ENCODE measurements at places on chromosomes 1 and 21.

DNA sequence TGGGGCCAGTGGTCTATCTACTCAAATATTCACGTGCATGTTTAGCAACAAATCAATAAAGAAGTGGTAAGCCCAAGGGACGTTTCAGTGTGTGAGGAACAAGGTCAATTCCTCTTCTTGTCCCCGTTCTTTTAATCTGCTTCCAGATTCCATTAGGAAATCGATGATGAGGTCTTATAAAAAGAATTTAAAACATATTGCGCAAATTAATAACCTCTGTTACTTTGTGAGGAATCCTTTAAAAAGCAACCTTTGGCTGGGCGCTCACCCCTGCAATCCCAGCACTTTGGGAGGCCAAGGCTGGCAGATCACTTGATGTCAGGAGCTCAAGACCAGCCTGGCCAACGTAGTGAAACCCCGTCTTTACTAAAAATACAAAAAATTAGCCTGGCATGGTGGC, 113.0 kb upstream of the TMPRSS2 start:
- DNase-seq: no peak

- DNase-seq: no peak
Measured at GRCh38 chr1:115840605-115841460, at the start of gene NHLH2. NHLH2 (minus strand) TSS chr1:115841126; CDS start chr1:115838372, 2,754 bp downstream.

DNA sequence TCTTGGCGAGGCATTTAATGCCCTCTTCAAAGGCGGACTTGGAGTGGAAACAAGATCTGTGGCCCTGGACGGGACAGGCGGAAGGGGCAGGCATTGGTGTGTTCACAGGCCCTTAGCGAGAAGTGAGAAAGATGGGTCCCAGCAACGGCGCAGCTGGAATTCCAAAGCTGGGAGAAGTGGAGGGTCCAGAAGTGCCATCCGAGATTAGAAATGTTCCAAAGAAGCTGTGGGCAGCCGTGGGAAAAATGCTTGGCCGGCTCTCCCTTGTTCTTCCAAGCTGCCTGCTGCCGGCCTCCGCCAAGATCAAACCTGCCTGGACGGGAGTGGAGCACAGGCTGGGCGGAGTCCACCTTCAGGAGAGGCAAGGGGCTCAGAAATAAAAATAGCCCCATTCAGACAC, 69.4 kb upstream of the ACTRT2 start:
- DNase-seq: no peak

DNA sequence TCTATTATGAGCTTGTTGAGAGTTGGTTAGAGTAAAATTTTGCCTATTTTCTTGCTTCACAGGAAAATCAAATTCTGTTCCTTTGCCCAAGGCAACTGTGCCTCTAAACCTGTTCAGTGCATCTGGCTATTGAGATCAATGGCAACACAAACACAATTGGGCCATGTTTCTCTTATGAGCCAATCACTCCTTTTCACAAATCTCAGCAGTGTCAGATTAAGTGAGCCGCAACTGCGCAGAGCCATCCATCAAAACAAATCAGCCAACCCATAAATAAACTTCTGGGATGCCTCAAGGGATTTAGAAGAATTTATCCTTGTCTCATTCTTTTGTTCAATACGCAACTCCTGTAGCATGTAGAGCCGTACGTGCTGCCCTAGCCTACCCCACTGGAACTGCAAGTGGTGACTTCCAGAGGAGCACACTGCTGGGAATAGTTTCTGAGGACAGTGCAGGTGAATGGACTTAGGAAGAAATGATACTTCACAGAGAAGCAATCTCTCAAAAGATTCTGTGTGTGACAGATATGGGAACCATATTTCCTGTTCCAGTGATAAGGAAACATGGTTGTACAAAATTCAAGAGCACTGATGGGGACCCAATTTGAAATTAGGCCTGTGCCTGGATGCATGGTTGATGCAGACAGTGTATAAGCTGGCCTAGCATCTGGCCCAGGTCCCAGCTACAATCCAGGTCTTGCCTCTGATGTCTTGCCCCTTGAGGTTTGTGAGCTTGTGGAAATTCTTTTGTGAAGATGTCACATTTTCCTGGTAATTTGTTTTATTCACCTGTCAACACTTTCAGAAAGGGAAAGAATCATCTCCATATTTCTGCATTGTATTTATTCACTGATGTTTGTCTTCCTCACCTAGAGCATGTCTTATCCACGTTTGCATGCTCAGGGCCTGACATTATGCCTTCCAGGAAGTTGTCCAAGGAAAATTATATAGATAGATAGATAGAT, 166.2 kb downstream of the URB2 start:
- no peak for DNase-seq

DNA sequence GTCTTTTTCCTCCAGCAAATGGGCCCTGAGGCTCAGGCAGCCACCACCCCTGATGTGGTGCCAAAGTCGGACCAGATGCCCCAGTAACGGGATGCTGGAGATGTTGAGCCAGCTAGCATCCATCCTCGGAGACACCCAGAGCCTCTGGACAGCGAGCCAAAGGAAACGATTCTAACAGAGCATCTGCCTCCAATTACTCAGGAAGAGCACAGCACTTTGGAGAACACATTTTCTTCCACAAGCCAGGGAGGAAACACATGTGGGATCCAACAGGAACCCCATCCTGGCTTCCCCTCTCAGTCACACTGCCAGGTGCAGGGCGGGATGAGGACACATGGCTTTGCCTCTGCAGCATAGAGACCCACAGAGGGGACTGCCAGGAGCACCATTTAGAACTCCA, 44.9 kb downstream of the C1orf198 start:
- DNase-seq: no peak

- no peak for DNase-seq
Measured at GRCh38 chr1:116330342-116330652, 42.7 kb upstream of the ATP1A1 start.

DNA sequence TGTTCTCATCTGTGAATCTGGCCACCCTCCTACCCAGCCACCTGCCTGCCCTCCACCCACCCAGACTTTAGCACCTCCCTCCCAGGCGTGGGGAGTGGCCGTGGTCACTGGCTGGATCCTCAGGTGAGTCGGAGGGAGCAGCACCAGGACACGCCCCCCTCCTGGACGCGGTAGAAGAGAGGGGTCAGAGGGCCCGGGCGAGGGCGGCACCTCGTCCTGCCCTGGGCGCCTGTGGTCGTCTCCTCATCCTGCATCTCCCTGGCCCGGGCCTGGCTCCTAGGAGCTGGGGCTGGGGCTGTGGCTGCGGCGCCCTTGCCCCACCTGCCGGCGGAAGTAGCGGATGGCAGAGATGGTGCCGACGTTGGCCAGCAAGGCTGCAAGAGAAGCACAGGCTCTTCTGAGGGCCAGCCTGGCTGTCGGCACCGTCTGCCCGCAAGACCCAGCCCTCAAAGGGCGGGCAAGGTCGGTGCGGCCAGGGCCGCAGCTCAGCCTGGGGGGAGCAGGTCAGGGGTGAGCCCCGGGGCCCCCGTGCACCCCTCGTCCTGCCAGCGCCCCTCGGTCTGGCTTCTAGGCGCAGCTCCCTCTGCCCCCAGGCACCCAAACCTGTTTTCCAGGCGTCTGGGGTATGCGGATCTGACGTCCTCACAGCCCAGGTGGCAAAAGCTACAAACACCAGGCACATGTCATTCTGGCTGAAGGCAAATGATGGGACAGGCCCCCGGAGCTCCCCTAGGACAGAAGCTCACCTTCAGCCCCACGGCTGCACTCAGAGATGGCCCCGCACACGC, 5.8 kb downstream of the PERM1 start:
- no peak for DNase-seq

DNA sequence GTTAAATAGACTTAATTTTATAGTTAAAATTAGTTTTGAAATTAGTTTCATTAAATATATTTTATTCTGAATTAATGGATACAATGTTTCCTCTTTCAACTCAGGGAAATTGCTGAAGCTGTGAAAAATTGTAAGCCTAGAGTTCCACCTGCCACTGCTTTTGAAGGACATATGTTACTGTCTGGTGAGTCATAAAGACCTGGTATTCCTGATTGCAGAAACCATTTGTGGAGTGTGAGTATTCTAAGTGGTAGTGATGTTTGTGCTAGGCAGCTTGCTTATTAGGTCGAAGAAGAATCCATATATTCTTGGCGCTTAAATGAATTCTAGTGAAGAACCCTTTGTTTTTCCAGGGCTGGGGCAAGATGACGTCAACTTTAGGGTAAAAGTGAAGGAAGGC, 34.0 kb downstream of the MTR start:
- DNase-seq: no peak

Measured in CMK (cell line).